ENCODE measurements at places on chromosomes 12 and 14.

DNA sequence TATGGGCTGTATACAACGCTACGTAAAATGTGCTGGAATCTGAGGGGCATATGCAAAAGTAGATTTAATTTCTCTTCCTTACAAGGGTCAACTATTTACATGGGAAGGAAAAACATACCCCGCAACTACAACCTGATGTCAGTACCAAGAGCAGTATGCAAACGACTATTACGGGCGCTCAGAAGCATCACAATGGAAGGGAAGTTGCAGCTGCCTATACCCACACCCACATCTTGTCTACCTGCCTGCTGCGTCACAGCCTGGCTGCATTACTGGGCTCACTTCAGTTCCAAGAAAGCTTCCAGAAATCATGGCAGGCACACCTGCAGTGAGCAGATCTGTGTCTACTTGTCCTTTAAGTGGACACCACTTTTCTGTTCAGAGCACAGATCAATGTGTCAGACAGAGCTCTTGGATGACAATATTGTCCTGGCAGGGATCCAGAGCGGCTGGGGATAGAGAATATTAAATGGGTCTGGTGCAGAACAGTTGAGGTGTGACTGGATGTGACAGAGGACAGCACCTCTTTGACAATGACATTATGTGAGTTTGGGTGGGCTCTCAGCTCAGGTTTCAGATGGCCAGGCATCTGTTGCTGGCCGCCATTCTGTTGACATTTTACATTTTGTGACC lies 41.5 kb upstream of the GNG2 start:
- no peak for DNase-seq

DNA sequence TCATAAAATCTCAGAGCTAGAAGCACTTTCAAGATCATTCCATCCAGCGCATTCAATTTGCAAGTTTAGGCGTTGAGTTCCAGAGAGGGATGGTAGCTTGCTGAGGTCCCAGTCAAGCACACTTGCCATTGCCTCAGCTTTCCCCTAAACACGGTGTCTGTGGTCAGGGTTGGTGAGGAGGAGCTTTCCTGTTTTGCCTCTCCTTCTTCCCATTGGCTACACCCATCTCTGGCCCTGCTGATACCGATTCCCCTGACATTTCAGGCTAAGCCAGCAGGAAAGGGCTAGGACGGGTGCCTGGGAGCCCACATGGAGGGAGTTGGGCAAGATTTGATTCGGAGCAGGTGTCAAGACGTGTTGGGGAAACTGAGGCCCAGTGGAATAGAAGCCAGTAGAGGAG lies 9.1 kb downstream of the NFATC4 start:
- DNase-seq: no peak

DNA sequence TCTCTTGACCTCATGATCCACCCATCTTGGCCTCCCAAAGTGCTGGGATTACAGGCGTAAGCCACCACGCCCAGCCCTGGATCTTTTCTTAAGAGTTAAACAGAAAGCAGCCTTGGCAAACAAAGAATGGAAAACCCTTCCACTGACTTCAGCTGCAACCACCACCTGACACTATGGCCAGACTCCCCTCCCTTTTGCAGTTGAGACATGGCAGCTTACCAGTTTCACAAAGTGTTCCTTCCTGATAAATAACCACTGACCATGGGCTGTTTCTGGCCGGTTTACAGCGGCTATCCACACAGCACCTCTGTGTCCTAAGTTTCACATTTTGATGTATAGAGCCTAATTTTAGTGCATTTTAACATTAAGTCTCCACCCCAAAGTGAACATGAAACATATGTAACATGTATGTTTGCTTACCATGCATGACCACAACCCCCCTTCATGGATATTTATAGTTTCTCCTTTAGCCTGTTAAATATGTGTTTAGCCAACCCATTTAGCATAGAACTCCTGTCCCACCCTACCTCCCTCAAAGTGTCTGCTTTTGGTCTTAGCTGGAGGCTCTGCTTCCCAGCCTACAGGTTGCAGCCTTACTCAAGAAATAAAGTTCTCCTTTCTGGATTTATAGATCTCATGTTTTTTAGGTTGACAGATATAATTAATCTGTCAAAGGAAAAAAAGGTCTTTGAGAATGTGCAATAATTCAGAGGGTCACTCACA lies 32.7 kb upstream of the RAB21 start:
- no peak for DNase-seq

DNA sequence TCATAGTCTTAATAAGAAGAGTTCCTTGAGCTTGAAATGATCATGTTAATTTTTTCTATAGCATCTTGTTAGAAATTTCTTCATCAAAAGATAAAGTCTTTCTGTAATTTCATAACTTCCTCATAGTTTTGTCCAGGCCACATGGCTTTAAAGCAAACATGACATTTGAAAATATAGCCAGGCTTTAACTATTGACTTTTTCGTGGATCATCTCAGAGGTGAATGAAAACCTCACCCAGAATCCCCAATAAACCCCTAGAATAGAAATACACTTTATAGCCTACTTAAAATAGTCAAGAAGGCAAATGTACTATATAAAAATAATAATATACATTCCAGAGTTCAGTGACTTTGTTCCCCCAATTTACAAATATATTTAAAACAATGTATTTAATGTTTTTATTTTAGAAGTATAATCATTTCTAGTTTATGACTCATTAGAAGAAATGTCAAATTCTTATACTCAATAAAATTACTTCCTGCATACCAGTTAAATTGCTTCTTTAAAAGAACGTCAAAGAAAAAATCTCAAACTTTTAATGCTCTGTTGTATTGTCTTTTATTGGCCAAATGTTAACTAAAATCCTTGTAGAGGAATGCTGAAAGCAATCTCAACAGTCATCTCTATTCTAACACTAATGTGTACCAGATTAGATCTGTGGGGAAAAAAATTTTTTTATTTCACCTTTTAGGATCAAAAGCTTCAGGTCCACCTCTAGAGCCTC lies 21.6 kb downstream of the EXOC5 start:
- DNase-seq: no peak

DNA sequence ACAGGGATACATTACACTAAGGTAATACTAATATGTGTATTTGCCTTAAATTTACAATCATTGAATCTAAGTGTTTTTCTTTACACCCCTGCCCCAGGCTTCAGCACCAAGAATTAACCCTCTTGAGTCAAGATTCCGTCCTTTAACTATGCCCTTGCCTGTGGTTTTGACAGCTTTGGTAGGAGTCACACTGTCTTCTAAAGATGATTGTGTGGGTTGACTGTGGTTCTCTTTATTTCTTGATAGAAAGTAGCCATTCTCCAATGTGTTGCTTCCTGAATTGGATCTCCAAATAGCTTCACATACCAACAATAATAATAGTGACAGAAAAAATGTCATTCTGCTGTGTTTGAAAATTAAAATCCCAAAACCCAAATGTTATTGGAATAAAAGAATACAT lies 3.6 kb downstream of the CLEC7A start:
- DNase-seq: no peak

DNA sequence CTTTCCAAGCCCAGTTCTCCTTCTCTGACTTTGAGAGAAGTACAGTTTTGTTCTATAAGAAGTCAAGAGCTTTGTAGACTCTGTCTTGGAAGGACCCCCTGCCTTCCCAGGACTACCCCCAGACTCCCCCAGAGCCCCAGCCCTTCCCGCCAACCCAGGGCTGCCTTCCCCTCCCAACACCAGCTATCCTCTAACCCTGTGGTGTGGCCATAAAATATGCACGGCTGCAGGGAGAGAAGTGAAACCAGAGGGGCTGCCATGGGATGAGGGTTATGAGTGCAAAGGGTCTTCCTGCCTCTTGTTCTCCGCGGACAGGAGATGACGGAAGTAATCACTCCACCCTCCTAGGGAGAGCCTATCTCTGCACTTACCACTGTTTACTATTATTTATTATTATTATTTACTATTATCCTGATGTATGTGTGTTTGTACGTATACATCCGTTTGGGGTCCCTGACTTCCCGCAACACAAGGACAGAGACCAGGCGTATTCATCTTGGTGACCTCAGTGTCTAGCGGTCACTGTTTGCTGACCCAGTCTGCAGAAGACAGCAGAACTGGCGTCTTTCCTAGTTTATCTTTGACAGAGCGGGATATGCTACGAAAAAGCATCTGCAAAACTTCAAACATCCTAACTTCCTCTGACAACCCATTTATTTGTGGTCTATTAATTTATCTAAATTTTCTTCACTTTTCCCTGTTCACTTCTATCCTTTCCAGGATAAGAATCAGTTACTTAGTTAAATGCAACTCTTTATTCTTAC lies 3.5 kb upstream of the SCNN1A start:
- DNase-seq: no peak

GRCh38 chr12:75698052-75698451 lies 186.6 kb upstream of the KRR1 start:
- DNase-seq: no peak

DNA sequence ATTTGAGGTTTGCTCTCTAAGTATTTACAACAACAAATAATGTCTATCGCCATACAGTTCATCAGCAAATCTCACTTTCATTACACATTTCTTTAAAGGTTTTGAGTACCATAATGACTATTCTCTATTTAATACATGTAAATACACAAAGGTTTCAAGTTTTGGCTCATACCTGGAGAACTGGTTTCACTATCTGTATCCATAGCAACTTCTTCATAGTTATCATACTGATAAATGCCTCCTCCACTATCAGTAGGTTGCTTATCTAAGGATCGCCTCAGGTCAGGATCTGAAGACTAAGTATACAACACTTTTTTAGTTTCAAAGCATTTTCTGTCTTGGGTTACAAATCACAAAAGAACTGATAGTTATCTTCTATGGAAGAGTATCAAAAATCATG lies 21.4 kb downstream of the ZFC3H1 start:
- DNase-seq: no peak

GRCh38 chr12:114412825-114413749 lies 7.1 kb upstream of the TBX5 start:
- no peak for DNase-seq

DNA sequence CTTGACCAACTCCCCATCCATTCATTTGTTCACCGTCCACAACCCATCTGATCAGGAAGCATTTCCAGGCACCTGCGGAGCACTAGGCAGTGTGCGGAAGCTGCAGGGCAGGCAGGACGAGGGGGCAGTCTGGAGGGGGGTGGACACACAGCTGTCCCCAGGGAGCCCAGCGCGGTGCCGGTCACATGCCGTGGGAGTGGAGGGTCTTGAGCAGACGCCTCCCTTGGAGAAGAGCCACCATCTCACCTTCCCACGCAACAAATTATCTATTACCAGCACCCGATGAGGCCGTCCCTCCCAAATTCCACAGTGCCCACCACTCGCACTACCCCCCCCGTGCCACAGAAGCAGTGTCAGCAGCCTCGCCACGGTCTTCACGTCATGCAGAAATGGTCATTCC lies 10.8 kb downstream of the DLK1 start:
- no peak for DNase-seq

DNA sequence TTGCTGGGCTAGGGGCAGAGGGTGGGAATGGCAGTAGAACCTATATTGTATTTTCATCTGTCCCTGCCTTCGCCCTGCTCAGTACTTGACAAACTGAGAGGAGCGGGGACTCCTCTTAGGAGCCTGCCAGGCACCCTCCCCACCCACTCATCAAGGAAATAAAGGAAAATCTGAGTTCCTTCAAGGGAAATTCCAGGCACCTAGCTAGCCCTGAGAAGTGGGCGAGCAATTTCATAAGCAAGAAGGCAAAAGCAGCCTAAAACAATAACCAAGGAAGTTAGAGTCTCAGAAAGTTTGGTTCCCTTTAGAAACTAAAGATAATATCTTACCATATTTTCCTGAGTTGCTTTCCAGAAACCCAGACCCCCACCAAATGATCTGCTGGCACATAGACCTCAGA lies 10.6 kb upstream of the PLEKHD1 start:
- DNase-seq: no peak

DNA sequence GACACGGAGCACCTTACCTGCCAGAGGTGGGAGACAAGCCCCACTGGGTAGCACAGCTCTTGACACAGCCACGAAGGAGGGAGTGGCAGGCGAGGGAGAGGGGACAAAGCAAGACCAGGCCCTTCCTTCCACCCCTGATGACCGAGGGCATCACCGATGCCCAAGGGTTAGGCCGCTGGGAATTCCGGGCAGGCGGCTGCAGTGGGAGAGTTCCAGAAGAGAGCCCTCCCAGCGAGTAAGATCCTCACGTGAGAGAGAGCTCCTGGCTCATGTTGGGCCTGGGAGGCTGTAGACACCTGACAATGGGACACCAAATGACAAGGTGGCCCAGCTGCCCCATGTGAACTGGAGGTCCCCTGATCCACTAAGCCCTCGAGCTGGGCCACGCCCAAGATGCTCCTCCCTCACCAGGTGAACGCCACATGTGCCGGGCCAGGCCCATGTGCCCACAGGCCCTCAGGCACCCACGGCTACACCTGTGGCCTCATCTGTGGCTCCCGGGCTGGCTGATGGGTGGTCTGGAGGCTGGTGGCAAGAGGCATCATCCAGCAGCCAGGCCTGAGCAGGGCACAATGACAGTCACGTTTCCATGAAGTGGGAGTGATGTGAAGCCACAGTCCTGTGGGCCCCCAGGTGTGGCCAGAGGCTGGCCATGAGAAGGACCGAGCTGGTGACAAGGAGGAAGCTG lies 32.1 kb upstream of the C14orf180 start:
- no peak for DNase-seq

GRCh38 chr14:75515629-75515996 lies 6.7 kb upstream of the BATF start:
- no peak for DNase-seq

- no peak for DNase-seq
Measured at GRCh38 chr12:64145226-64145625, 76.9 kb downstream of the KICS2 start.

- DNase-seq: no peak
Measured at GRCh38 chr14:37594238-37594970, 645 bp downstream of the FOXA1 start.

- no peak for DNase-seq
Measured at GRCh38 chr12:98772818-98773217, 127.7 kb downstream of the APAF1 start.

DNA sequence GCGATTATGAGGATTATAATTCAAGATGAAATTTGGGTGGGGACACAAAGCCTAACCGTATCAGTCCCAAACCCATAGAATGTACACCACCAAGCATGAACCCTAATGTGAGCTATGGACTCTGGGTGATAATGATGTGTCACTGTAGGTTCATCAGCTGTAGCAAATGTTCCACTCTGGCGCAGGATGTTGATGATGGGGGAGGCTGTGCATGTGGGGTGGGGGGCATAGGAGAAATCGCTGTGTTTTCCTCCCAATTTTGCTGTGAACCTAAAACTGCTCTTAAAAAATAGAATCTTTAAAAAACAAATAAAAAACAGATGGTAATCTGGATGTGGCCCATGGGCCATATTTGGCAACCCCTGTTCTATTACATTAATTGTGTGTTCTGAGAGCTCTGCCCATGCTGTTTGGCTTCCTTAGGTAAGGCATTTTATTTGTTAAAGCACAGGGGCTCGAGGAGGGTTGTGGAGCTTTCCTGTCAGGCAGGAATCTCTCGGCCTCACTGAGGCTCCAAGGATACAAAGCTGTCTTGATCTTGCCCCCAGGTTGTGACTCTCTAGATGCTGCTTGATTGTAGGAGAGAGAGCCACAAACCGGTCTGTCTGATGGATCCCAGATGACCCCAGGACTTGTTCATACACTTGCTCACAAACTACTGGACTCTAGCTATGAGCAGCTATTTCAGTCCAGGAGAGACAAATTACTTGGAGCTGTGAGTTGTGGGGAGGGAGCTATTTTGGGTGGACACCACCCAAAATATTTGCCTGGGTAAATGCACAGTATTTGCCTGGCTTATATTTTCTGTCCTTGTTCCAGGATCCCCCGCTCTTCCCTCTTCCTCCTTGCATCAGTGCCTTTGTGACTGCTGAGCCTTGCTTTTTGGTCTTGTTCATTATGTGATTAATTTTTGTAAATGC lies 340.2 kb downstream of the MED13L start:
- DNase-seq: no peak

Data from amygdala (tissue), 56 donors.